ENCODE measurements at places on chromosomes 2 and 18. TPM values are rescaled to one million over a fixed set of nuclear protein-coding genes. Genes with fewer than 3 reads are reported as not detected.

GRCh38 chr2:239162976-239163687, 237.7 kb downstream of the HDAC4 start:
- DNase-seq: no peak

DNA sequence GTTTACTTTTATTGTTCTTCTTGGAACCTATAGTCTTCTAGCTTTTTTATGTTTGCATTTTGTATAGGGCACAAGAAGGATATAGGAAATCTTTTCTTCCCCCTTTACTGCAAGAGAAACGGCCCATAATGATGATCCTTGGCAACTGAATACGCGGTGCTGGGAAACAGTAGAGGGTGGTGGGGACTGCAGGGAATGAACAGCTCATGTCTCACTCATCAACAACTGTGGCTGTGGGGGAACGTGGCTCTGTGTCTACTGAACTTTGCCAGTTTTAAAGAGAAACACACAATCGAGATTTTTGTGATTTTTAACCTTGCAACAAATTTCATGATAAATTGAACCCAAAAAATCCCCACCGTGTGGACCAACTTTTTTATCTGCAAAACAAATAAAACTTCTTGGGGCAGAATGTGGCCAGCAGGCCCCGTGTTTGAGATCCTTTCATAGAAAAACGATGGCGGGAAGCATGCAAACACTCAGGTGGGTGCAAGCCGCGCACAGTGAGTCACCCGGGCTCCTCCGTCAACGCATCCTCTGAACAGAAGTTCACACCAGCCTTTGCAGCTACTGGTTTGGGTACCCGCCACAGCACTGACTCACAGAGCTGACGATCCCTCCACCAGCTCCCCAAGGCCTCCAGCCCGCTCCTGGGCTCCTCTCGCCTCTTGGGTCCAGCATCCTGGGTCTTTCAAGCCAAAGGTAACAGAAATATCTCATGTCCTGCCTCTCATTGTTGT, 149.3 kb downstream of the COL6A3 start:
- peak; percentile 98 for DNase-seq

- peak; percentile 27 for DNase-seq
Observed at GRCh38 chr18:79787865-79788733, 9.6 kb upstream of the KCNG2 start.

DNA sequence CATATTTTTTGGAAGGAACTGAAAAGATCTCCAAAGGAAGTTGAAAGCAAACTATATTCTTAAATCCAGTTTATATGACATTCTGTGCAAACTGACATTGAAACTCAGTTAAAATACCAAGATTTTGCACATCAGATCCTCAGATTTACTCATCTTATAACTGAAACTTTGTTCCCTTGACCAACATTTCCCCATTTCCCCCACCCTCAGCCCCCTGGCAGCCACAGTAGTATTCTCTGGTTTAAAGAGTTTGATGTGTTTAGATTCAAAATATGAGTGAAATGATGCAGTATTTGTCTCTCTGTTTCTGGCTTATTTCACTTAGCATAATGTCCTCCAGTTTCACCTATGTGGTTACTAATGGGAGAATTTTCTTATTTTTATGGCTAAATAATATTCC, 99.2 kb upstream of the ITGA4 start:
- no peak for DNase-seq

DNA sequence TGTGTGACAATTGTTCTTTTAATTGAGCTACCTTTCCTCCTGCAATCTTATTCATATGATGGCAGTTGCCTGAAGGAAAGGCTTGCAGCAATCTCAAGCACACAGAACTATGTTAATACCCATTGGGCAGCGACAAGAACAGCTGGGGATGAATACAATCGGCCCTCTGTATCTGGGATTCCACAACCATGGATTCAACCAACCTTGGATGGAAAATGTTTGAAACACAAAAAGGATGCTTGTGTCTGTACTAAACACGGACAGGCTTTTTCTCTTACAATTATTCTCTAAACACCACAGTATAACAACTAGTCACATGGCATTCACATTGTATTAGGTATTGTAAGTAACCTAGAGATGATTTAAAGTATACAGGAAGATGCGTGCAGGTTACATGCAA, 256.1 kb upstream of the SIX2 start:
- DNase-seq: no peak

GRCh38 chr2:147792966-147793617, 51.7 kb upstream of the ACVR2A start:
- peak; percentile 34 for DNase-seq

Gene AQP12B
- not detected for total RNA-seq

Gene WDPCP
- total RNA-seq: 8.1 TPM

Gene ZNF385B
- not detected for total RNA-seq

Measured in GM23248 (cell line).